NCI-H187 treated with DMSO at 0.1 percent for 48 hours (cell line): ENCODE measurements at places on chromosomes 2 and 18.

DNA sequence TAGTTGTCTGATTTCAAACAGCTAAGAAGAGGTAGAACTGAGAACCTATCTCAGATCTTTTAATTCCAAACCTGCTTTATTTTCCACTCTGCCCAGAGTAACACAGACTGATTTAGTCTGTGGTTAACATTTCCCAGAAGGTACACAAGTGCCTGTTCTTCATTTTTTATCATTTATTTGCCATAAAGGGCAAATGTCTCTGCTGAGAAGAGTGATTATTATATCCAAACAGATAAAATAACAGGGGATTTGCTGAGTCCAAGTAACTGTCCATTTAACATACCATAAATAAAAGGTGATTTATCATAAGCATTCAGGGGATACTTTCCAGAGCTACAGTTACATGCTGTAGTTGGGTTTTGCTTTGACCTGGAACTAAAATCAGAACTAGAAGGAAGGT is 617.7 kb downstream of the MBD2 start:
- DNase-seq = no peak

DNA sequence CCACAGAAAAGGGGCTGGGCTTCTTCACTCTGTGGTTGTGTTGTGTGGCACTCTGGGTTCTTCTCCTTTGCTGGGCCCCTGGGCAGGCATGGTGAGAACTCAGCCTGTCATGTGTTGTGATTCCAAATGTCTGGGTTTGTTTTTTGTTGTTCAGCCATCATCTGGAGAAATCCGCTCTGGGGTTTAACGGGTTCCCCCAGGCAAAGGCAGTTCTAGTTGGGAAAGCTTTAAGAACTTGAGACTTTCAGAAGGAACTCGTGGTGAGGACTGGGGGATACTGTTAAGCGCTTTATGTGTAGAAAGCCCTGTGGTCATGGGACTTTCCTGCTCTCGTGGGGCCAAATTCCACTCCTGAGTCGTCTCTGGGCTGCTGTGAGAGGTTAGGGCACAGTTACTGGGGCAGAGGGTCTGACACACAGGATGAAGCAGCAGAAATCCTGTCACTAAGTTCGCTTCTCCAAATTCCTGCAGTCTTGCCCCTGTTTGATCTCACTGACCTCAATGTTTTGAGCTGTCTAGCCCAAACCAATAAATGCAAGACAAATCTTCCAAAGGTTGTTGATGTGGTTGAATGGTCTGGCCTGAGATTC is 87.7 kb downstream of the RAPGEF4 start:
- no peak for DNase-seq

- no peak for DNase-seq
Measured at GRCh38 chr2:59691518-59692190, 861.8 kb downstream of the BCL11A start.

GRCh38 chr2:236360496-236360895 is 96.3 kb upstream of the ASB18 start:
- no peak for DNase-seq

DNA sequence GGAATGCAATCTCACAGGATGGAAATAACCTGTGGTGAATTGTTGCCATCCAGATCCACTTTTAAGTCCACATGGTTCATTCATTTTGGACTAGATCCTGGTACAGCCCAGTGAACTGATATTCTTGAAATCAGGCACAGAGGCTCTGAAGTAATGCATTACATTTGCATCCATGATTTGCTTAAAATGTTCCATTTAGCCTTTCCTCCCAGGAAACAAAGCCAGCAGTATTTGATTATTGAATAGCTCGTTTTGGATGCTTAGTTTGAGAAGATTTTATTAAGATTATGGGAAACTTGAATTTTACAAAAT is 995.8 kb upstream of the CDH2 start:
- DNase-seq = no peak

GRCh38 chr2:120606280-120606679 is 129.4 kb upstream of the GLI2 start:
- no peak for DNase-seq

DNA sequence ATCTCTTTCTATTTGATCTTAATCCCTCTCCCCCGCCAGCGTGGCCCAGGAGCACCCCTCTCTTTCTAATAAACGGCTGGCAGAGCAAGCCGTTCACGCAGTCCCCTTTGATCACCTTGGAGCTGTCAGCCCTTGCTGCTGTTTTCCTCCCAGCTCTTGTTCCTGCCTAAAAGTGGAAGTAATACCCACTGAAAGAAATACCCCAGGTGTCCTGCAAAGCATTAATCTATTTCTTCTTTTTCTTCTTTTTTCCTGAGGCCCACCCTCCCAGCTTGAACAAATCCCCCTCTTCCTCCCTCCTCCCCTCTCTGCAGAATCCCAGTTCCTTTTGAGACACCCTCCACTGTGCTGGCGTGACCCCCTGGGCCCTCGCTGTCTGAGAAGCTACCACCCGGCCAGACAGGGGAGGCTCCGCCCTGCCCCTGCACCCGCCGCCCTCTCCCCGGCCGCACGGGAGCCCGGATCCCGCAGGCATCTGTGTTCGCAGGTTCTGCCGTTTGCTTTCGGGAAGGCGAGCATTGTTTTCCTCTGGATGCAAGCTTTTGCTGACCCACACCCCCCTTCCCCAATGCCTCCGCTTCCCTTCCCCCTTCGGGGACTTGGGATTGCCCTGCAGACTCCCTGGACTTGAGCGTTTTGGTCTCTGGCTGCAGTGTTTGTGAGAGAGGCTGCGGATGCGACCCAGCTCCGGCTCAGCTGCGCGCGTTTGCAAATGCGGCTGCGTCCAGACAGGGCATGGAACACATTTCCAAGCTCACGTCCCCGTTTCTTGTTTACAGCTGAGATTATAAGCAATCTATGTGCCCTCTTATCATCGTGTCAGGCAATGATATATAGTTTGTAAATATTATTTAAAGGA is 631.5 kb downstream of the NYAP2 start:
- no peak for DNase-seq

GRCh38 chr2:187687585-187687984 is 133.3 kb upstream of the TFPI start:
- no peak for DNase-seq

- no peak for DNase-seq
Measured at GRCh38 chr18:59911600-59911999, 11.8 kb downstream of the PMAIP1 start.
